ENCODE measurements at places on chromosomes 13 and 19.

DNA sequence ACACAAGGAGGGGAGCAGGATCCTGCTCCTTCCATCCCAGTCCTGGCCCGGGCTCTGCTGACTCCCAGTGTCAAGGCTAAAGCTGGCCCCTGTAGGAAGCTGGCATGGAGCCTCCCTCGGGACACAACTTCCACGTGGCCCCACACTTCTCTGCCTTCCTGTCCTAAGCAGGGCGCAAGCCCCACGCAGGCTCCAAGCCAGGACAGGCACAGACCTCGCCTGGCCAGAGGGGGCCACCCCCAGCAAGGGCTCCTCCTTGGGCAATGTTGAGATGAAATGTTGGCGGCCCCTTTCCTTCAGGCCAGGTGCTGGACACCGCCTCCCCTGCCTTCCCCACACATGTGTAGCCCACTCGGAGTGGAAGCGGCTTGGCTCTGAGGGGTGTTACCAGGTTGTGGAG lies 66.6 kb downstream of the COL4A1 start:
- no peak for DNase-seq

DNA sequence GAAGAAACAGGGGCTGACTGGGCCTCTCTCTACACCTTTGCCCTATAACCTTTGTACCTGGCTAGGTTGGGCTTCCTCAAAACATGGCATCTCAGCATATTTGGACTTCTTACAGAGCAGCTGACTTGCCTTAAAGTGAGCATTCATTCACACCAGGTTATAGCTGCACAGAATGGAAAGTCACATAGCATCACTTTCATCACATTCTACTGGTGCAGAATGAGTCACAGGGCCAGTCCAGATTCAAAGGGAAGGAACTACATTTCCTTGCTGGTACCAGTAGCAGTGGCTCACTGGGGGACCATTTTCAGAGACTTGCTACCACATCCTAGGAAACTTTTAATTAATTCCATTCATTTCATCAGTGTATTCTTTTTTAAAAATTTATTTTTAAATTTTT lies 20.3 kb upstream of the TPTE2 start:
- DNase-seq, result no peak

- DNase-seq, result no peak
Observed at GRCh38 chr19:34109596-34109995, 62.7 kb upstream of the LSM14A start.

DNA sequence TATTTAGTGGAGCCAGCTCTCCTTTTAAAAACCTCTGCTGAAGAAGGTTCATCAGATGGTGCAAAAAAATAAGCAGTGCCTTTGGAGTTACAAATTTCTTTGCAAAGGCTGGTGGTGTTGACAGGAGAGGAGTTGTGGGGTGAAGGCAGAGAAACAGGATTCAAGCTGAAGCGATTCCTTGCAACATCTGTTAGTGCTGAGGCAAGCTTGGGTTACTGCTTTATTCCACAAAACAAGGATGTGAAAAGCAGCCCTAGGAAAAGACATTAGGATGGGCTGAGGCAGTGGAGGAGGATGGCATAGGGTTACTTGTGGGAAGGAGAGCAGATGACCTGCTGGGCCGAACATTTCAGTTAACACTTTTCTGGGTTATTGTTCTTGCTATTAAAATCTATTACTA lies 390.7 kb downstream of the DLEU7 start:
- DNase-seq, result no peak

- no peak for DNase-seq
Observed at GRCh38 chr13:44629465-44630183, 53.5 kb upstream of the TSC22D1 start.

DNA sequence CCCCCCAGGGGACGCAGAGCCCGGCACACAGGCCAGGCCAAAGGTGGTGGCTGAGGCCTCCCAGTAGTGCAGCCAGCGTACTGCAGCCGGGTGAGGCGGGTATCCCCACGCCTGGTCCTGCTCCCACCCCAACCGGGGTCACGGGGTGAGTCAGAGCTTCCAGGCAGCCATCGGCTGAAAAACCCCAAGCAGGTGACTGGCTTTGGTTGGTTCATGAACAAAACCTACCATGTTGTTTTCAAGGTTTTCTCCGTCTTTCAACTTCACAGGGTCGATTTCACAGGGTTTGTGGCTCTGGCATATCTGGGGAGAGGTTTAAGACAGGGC lies 42.1 kb upstream of the C13orf46 start:
- DNase-seq, result no peak

DNA sequence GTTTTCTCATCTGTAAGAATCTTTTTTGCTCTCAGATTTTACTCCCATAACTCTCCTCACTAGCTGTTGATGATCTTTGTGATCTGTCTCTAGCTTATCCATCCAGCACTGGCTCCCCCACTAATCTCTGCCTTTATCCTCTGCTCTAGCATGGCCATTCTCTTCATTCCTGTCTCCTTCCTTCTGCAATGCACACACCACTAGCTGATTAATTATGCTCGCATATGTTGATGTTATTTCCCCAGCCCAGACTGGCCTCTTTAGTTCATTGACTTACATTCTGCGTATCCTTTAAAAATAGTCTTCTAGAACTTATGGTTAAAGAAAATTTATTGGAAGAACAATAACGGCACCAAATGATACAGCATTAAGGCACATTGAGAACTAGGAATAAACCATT lies 52.5 kb downstream of the DGKH start:
- DNase-seq, result no peak

DNA sequence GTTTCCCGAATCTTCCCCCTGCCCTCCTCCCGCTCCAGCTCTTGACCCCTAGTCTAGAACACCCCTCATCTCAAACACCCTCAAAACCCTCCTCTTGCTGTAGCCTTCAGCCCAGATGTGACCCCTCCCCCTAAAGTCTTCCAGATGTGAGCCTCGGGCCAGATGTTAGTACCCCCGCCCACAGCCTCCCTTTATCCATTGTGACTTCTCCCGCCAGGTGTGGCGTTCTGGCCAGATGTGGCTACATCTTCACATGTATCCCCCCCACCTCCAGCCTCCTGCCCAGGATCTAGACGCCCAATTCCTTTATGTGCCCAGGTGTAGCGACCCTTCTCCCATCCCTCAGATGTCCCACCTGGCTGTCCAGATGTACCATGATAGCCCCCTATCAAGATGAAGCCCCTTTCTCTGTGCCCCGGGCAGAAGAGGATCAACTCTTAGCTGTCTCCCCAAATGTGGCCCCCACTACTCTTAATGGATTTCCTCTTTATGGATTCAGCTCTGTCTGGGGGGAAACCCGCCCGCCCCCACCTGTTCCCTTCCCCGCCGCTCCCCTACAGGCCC lies 517 bp upstream of the LTBP4 start:
- no peak for DNase-seq

- DNase-seq, result no peak
Observed at GRCh38 chr19:10749435-10750384, 31.8 kb downstream of the DNM2 start.

- no peak for DNase-seq
Observed at GRCh38 chr19:3478409-3479176, 1.7 kb downstream of the SMIM24 start.

- DNase-seq, result no peak
Observed at GRCh38 chr19:15293781-15294491, 38.4 kb downstream of the BRD4 start.

GRCh38 chr13:106916329-106916976 lies 348.5 kb upstream of the ARGLU1 start:
- DNase-seq, result no peak

DNA sequence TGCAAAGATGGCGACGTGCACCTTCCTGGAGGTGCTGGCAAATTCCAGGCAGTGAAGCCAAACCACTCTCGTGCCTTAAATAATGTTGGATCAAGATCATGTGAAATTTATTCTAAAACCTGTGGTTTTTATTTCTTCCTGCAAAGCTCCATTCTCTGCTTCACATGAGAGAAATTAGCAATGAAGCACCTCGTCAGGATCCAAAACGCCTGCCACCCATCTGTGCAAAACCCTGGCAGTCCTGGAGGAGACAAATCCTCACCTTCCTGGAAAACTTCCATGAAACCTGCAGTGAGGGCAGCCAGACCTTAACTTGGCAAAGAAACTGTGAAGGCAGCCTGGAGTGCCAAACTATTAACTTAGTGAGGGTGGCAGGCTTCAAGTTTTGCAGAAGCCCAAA lies 47.6 kb downstream of the CHST8 start:
- no peak for DNase-seq

GRCh38 chr13:109162248-109163036 lies 533.0 kb downstream of the MYO16 start:
- DNase-seq, result no peak

- DNase-seq, result no peak
Observed at GRCh38 chr13:50291611-50292010, 276.4 kb downstream of the KCNRG start.

- no peak for DNase-seq
Observed at GRCh38 chr13:97182111-97182890, 39.8 kb upstream of the MBNL2 start.

- DNase-seq, result no peak
Observed at GRCh38 chr13:32914686-32915085, 101.5 kb upstream of the KL start.

DNA sequence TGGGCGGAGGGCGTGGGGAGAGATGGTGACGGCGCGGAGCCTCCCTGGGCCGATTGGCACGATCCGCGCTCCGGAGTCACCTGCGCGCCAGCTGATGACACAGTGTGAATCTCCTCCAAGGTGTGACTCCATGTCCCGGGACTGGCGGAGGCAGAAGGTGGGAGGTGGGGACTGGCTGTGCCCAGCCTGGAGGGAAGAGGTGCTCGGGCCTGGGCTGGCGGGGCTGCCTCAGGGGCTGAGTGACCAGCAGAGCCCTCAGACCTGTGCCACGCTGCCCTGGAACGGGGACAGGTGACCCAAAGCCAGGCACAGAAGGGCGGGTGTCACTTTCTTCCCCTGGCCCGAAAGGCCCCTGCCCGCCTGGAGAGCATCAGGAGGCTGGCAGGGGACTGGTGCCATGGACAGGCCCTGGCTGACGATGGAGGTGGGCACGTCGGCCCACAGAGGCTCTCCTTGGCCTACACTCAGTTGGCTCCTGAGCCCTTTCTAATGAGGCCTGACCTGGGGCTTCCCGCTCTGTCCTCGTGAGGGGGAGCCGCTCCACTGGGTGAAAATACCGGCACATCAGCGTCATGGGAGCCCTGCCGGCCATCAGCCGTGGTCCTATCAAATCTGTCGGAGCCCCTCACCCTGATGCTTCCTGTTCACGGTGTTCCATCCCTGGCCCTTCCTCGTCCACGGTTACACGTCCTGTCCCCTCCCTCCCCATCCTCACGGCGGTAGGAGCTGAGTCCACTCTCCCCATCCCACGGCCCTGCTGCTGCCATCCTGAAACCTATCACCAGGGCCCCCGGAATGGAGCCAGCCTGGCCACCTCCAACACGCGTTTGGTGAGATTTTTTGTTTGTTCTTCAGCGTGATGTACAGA lies 75.6 kb downstream of the SPACA7 start:
- DNase-seq, result no peak

GRCh38 chr13:106530171-106530851 lies 5.2 kb downstream of the EFNB2 start:
- DNase-seq, result no peak

DNA sequence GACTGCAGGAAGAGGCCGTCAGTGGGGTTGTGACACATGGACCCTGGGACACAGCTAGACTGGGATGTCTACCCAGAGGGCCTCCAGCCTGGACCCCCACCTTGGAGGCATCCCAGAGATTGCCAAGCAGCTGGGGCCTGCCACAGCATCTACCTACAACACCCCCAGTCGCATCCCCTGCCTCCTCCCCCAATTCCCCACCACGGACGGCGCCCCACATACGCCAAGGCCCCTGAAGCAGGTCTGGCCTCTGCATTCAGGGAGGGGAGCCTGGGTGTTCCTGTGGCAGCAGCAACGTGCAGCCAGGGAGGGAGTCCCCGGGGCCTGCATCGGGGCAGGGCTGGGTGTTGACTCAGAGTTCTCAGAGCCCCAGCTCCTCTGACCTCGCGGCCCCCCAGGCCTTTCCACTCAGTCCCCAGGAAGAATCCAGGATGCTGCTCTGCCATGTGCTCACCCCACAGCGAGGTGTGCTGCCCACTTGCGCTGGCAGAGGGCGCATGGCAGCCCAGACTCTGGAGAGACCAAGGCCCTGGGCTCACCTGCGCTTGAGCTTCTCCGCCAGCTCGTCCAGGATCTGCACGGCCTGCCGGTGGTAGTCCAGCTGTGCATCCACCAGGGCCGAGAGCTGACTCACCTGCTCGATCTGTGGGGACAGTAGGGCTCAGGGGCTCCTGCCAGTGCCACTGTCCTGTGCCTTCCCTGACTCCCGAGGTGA lies 19.6 kb downstream of the MPND start:
- DNase-seq, result no peak

- peak; percentile 92 for DNase-seq
Observed at GRCh38 chr19:52296773-52297600, at the start of gene ZNF480. TSS of gene ZNF480 (plus strand) at chr19:52297169. CDS start at chr19:52300413, 3,244 bp downstream.

GRCh38 chr19:54186351-54186750 lies 3.0 kb downstream of the MBOAT7 start:
- no peak for DNase-seq

- no peak for DNase-seq
Observed at GRCh38 chr13:66518068-66518467, 712.1 kb downstream of the PCDH9 start.

GRCh38 chr13:44292545-44292944 lies 81.1 kb upstream of the SERP2 start:
- DNase-seq, result no peak

- DNase-seq, result no peak
Observed at GRCh38 chr13:29067306-29067945, 247.3 kb downstream of the MTUS2 start.

DNA sequence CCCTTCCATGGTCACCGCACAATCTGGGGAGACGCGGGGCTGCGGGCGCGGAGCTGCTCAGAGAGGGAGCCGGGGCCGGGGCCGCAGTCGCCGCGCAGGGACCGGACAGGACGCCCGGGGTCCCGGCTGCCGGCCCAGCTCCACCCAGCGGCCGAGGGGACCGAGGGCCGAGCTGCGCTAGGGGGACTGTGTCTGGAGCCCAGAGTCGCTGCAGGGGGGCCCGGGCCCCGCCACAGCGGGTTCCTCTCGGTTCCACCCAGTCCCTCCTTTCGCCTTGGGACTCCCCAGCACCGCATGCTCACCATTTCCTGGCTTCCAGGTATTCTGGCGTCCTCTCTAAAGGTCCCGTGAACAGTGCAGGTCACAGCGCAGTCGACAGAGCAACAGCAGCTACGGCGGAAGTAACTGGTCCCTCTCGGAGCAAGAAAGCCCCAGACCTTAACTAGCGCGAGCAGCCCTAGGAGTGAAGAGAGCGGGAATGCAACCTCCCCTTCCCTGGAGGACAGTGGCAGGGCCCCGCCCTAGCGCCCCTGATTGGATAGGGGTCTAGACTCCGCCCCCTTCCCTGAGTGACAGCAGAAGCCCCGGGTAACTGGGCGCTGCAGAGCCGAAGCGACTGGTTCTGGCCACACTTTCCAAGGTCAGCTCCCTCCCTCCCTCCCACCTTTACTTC lies at the start of gene ZNF878:
TSS of gene ZNF878 (minus strand) at position 465 of the 673 bp plus-strand sequence. CDS start at position 305, 160 bp downstream.
- peak; percentile 93 for DNase-seq

- peak; percentile 83 for DNase-seq
Observed at GRCh38 chr13:74575729-74576125, 441.5 kb upstream of the KLF12 start.

- DNase-seq, result no peak
Observed at GRCh38 chr13:100506154-100506553, 82.4 kb downstream of the GGACT start.

DNA sequence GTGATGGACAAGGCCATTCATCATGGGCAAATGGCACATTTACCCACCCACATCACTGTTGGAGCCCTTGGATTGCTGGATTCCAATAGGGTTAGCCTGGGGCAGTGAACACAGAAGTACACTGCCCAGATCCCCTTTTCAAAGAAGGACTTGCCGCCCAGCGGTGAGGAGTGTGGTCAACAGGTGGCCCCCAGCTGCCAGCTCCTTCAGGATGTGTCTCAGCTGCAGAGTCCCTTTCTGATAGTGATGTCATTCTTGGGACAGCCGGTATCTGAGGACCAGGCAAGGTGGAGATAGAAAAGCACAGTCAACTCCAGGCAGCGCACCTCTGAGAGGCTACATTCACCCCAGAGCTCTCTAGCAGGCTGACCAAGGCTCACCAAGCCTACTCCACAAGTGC lies 16.9 kb downstream of the ERICH6B start:
- no peak for DNase-seq

Measured in sciatic nerve (tissue), 2 donors.